ENCODE measurements at places on chromosomes 2 and 18.

- DNase-seq, result no peak
Measured at GRCh38 chr2:239229545-239230279, 171.1 kb downstream of the HDAC4 start.

- no peak for DNase-seq
Measured at GRCh38 chr2:109372614-109373013, 241.2 kb downstream of the SEPTIN10 start.

GRCh38 chr2:85275984-85276540 lies 51.7 kb downstream of the TGOLN2 start:
- DNase-seq, result no peak

DNA sequence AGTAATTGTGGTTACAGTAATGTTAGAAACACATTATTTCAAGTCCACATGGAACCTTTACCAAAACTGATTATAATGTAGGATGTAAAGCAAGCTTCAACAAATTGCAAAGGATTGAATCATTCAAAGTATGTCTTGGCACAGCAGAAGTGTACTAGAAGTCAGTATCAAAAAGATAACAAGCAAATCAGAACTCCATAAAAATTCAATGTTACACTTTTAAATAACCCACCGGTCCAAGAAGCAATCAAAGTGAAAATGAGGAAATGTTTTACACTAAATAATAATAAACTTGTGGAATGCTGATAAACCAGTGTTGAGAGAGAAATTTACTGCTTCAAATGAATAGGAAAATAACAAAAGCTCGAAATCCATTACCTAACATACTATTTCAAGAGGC lies 47.7 kb downstream of the TTC21B start:
- DNase-seq, result no peak

DNA sequence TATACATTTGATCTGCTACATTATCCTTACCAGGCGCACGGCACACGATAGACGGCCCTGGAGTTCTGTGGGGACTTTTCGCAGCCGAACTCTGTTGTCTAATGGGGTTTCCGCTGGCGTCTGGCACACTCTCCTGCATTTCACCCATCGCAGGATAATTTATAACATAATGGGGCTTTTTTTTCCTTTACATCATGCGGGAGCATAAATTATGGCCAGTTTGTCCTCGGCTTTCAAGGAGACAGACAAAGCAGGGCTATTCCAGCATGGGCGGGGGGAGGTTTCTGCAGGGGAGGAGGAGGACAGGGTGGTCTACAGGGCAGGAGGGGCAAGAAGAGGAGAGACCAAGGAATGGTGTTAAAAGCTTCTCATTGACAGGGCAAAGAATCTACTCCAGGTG lies 279.8 kb downstream of the CELF4 start:
- DNase-seq, result no peak

- DNase-seq, result no peak
Measured at GRCh38 chr18:47978141-47978540, 47.7 kb upstream of the SMAD2 start.

DNA sequence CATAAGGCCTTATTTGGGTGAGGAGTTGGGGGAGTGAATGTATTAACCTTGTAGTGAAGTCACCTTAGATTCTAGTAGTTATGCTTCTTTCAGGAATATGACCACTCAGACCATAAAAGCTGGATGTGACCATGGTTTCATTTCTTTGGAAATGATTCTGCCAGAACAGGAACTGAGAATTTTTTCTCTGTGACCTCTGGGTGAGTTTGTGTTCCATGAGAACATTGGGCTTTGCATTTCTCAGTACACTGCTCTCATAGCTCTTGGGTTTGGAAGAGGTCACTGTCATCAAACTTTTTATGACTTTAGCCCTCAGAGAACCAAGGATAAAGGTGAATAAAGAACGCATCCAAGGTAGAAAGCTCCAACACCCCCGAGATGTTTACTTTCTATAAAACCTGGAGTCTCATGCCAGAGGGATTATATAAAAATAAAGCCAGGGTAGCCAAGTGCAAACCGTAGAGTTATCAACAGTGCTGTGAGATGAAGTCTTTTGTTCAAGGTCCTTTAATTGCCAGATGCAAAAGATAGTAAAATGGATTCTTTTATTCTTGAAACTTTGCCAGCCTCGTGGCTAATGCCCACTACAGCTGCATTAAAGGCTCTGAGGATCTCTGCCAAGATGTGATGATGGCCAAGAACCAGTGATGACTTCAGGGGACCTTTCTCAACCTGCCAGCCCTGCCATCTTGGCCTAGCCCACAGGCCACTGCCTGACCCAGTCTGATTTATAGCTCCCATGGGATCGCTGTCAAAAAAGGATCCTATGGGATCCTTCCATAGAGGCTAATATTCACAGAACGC lies 27.8 kb upstream of the MAT2A start:
- DNase-seq, result no peak

DNA sequence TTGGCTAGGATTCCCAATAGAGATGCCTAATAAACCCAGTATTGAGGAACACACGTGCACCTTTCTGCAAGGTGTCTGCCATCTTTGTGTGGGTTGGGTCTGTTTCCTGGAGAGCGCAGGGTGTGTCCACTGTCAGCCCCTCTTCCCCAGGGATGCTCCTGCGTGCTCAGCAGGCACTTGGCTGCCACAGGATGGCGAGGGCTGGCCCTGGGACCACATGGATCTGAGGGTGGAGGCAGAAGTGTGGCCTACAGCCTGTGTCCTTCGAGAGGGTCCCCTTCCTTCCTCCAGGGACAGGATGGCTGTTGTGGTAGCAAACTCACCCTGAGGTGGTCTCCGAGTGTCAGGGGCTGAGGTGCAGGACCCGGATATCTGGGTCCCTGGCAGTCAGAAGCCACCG lies 78.0 kb upstream of the PXDN start:
- DNase-seq, result no peak

DNA sequence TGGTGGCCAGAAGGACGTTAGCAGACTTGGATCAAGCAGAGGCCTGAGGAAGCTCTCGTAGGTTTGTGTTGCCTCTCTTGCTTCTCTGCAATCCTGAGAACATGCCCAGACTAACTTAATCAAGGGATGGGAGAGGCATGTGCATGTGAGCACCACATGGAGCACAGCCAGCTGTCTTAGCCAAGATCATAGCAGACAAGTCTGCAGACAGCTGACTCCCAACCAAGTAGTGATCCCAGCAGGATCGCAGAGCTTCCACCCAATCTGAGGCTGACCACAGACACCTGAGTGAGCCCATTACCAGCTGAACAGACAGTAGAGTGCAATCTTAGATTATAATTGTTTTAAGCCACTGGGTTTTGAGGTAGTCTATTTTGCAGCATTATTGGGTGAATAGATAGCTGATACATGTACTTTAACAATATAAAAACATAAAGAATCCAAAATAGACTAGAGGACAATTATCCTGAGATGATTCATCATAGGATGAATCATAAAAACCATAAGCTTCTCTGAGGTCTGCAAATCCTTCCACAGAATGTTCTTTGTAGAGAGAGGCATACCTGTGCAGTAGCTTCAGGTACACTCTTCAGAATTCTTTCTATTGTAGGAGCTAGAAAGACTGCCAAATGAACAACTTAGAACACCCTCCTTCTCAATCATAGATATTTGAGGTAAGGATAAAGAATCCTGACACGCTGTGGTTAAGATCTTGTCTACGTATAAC lies 25.2 kb upstream of the FAM110C start:
- no peak for DNase-seq
